ENCODE measurements at places on chromosomes 5 and 9. TPM values are rescaled to one million over a fixed set of nuclear protein-coding genes. Genes with fewer than 3 reads are reported as not detected.
A peak's percentile ranks its signal among the peaks of the same experiment; 100 is the strongest.

DNA sequence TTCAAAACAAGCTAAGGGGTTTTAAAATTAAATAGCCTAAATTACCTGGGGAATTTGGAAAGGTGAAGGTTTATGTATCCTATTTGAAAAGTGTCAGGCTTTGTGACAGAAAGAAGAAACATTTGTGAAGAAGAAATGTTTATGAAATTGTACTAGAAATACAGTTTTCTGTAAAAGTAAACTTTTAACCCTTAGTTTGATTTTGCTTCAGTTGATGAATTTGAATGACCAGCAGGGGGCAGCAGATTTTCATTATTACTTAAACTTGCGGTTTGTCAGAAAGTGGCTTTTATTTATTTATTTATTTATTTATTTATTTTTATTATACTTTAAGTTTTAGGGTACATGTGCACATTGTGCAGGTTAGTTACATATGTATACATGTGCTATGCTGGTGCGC is 58.1 kb downstream of the NNT start:
- no peak overlapping the region for H3K27ac ChIP-seq
- peaks cover 3% of the 10 kb centered on the region for H3K36me3 ChIP-seq
- no peaks in the 10 kb centered on the region for H3K27me3 ChIP-seq
- DNase-seq = no peak
- H3K4me3 ChIP-seq = no peak overlapping the region

TUT7 gene
- total RNA-seq = 14.4 TPM

LRRC26 gene
- 0.17 TPM for total RNA-seq

AHRR gene
- total RNA-seq = 0.47 TPM

LCN6 gene
- not detected for total RNA-seq

PCDHB9 gene
- 0.25 TPM for total RNA-seq

DNA sequence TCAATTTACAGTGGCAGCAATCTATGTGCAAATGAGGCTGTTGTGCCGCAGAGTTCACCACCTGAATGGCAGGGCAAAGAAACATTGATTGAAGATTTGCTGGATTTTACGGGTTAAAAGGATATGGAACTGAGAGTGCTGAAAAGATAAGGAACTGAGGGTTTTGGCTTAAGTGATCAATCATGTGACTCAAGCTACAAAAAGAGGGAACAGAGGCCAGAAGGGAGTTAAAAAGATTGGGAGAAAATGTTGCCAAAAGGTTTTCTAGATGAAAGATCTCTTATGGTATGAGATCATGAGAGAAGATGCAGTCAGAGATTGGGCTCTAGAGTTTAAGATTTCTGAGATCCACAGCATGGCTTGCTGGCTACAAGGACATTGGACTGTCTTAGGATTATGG is 7.9 kb upstream of the RIMOC1 start:
- no peak overlapping the region for H3K27ac ChIP-seq
- no peaks in the 10 kb centered on the region for H3K4me1 ChIP-seq
- DNase-seq = no peak
- H3K4me3 ChIP-seq = no peak overlapping the region

GRCh38 chr9:79409182-79409823 is 162.5 kb upstream of the TLE4 start:
- no peak for DNase-seq
- no peak overlapping the region for H3K4me3 ChIP-seq
- H3K36me3 ChIP-seq = no peaks in the 10 kb centered on the region

DNA sequence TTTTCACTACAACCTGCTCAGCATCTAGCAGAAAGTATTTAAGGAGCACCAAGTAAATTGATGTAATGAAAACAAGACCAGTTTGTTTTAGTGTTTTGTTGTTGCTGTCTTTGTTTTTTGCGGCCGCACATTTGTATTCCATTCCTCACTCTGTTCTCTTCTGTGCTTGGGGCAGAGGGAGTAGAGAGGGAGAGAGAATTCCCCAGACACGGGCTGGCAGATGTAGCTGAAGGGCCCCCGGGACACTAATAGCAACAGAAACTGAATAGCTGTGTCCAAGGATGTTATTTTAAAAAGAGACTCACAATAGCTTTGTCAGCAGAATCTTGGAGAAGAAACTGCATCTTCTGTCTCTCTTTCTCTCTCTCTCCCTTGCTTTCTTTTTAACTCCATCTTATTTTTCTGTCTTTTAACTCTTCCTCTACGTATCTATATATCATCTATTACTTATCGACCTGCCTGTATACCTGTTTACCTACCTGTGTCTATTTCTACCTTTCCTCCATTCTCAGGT is 145.3 kb downstream of the PAPPA start:
- no peaks in the 10 kb centered on the region for H3K27me3 ChIP-seq
- no peaks in the 10 kb centered on the region for H3K4me1 ChIP-seq
- H3K36me3 ChIP-seq = no peaks in the 10 kb centered on the region
- no peak overlapping the region for H3K27ac ChIP-seq
- no peak overlapping the region for H3K4me3 ChIP-seq
- DNase-seq = no peak

- H3K4me3 ChIP-seq = no peak overlapping the region
- no peak overlapping the region for H3K27ac ChIP-seq
- DNase-seq = no peak
- H3K27me3 ChIP-seq = no peaks in the 10 kb centered on the region
These were observed 218.5 kb downstream of the TLE1 start for GRCh38 chr9:81470864-81471263.

DNA sequence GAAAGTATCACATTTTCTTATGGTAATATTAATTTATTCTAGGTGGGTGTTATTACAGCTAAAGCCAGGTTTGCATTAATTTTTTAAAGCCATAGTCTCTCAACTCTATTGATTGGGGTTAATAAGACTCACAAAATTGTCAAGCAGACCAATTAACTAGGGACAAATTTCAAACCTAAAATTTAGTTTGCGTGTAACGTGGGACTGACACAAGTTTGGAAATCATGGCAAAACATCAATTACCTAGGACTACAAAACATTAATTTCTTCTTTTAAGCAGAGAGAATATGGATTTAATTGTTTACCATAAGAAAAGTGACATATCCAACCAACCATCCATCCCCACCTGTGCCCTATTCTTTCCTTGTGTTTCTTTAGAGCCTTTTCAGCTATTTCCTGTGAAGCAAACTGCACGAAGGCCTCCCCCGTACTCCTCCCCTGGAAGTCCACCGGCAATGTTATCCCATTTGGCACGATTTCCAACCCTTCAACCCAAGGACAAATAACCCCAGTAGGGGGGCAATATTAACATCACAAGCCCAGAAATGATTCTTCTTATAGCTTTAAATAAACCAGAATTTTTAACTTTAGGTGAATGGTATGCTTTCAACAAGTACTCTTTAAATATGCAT is 4.4 kb downstream of the HNRNPH1 start:
- H3K27ac ChIP-seq = no peak overlapping the region
- peak overlapping the region; percentile 82 for H3K4me3 ChIP-seq
- no peaks in the 10 kb centered on the region for H3K27me3 ChIP-seq
- H3K4me1 ChIP-seq = peaks cover 39% of the 10 kb centered on the region

DNA sequence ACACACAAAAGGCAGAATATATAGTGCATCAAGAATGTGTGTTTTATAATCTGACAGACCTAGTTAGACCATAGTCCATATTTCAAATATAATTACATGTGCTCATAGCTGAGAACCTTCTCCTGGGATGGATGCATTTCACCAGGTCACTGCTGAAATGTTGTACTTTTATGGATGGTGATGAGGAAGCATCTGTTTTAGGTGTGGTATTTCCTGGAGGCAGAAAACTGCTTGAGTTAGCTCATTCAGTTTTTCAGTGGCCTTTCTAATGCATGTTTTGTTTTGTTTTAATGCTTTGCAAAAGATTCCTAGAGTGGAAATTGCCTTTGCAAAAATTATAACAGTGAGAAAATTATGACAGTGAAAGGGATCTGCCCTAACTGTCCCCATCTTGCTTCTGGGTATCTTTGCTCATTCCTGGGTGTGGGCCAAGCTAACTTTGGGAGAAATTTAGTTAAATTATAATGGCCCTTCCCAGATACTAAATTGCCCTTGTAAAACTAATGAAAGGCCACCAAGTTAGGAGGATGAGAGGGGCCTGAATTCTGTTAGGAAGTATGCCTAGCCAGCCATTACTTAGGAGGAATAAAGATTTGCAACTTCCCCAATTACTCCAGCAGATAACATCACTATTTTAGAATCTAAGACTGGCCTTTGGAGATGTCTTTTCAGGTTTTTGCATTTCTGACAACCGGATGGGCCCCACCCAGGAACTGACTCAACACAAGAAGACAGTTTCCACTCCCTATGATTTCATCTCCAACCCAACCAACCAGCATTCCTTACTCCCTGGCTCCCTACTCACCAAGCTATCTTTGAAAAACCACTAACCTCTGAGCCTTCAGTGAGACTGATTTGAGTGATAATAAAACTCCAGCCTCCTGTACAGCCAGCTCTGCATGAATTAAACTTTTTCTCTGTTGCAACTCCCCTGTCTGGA is 7.0 kb upstream of the IL12B start:
- H3K4me1 ChIP-seq = no peaks in the 10 kb centered on the region
- no peak overlapping the region for H3K27ac ChIP-seq
- no peaks in the 10 kb centered on the region for H3K36me3 ChIP-seq
- H3K4me3 ChIP-seq = no peak overlapping the region
- no peak for DNase-seq

PFN3 gene
- total RNA-seq = not detected

FAM163B gene
- 3.0 TPM for total RNA-seq

ROR2 gene
- total RNA-seq = 0.84 TPM

- no peaks in the 10 kb centered on the region for H3K27me3 ChIP-seq
- no peak overlapping the region for H3K4me3 ChIP-seq
- H3K4me1 ChIP-seq = no peaks in the 10 kb centered on the region
- no peak overlapping the region for H3K27ac ChIP-seq
These were observed 325.4 kb downstream of the RFX3 start for GRCh38 chr9:3200331-3200774.

PAPPA gene
- total RNA-seq = 0.33 TPM

LCN1 gene
- total RNA-seq = not detected

DNA sequence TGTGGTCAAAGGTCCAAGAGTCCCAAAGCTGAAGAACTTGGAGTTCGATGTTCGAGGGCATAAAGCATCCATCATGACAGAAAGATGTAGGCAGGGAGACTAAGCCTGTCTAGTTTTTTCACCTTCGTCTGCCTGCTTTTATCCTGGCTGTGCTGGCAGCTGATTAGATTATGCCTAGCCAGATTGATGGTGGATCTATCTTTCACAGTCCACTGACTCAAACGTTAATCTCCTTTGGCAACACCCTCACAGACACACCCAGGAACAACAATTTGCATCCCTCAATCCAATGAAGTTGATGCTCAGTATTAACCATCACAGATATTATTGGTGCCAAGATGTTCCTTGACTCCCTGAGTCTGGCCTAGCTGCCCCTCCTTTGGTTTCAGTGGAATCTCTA is 530.8 kb upstream of the CLINT1 start:
- no peak overlapping the region for H3K4me3 ChIP-seq
- no peaks in the 10 kb centered on the region for H3K36me3 ChIP-seq
- peaks cover 10% of the 10 kb centered on the region for H3K4me1 ChIP-seq
- H3K27me3 ChIP-seq = no peaks in the 10 kb centered on the region

- DNase-seq = no peak
- H3K36me3 ChIP-seq = no peaks in the 10 kb centered on the region
- no peak overlapping the region for H3K4me3 ChIP-seq
- H3K27ac ChIP-seq = no peak overlapping the region
- peaks cover 2% of the 10 kb centered on the region for H3K4me1 ChIP-seq
These were observed 14.2 kb downstream of the LHX6 start for GRCh38 chr9:122214507-122214906.
